Stimulated activated CD4-positive, alpha-beta T cell treated with anti-CD3 and anti-CD28 coated beads, Interleukin-1b, Interleukin-23, amount 100 ng/mL, for 1 hour (primary cell): ENCODE measurements at places on chromosomes 5 and 9.

- DNase-seq: no peak
These were observed 7.6 kb upstream of the PSMD5 start for GRCh38 chr9:120850315-120850714.

GRCh38 chr5:56346741-56347535 is 113.8 kb upstream of the ANKRD55 start:
- no peak for DNase-seq

DNA sequence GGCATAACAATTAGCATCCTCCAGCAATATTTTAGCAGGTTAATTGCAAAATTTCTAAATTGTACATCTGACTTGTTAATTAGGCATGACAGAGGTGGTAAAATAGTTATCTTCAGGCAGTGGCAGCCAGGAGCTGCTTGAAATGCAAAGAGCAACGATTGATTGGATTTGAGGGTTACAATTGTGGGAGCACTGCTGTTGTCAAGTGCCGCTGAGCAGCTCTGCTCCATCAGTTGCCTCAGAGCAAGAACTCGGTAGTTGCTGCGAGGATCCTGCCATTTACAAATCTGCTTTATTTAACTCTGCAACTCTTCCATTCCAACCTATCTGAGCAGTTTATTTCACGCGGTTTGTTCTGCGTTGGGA is 12.6 kb downstream of the PBX3 start:
- DNase-seq: no peak

DNA sequence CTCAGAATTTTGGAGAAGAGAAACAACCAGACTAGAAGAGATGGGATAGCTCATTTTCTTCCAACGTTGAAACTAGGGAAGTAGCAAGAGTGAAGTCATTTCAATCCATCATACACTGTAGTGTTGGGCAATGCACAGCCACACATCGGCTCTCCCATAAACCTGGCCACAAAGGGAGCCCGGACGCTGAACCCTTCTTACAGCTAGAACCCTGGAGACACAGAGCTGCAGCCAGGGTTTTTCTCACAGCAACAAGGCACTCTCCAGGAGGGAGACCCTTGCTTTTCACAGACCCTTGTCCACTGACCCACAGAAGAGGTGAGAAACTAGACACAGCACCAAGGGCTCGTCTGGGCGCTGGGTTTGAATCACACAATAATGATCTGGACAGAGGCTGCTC is 101.4 kb upstream of the FSTL4 start:
- DNase-seq: no peak
